ENCODE measurements at places on chromosomes 13 and 19.
A peak's percentile ranks its signal among the peaks of the same experiment; 100 is the strongest.

GRCh38 chr13:97976610-97977521, 23.4 kb downstream of the IPO5 start:
- no peak for DNase-seq

DNA sequence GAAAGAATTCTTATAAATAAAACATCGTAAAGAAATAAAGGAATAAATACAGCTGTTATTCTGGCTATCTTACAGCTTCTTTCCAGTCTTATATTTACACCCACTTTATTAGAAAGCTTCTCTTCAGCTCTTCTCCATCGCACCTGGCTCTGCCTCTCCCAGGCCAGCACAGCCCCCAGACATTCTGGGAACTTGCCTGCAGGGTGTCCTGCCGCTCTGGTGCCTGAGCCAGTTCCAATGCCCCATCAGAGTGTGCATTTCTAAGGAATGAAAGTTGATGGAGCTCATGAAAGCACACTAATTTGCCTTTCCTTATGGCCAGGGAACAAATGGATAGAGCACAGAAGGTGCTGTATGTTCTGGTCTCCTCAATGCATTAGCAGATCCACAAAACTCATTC, 68.7 kb downstream of the MIPEP start:
- no peak for DNase-seq

DNA sequence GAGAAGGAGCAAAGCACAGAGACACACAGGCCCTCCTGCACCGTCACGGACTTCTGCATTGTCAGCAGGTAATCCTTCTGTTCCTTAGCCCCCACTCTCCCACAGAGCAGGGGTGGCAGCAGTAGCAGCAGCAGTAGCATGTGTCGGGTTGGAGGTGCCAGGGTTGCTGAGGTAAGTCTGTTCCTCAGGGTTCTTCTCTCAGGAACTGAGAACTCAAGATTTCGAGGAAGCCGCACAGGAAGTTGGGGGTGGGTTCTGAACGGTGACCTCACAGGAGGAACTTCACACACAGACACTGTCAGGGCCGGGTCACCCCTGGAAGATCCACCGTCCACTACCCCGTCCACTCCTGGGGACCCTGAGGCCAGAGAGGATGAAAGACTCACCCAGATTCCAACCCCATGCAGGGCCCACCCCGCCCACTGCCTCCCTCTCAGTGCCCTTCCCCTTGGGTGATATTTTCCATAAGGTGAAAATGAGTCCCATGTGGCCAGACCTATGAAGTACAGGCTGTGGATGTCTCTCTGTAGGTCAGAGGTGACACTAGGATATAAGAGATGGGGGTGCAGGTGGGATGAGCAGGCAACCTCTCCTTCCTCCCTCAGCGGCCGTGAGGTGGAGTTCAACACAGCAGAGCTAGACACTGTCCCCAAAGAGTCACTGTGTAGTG, at the start of gene SIGLEC12:
TSS of gene SIGLEC12 (minus strand) at position 207 of the 670 bp plus-strand sequence. CDS start at position 140, 67 bp downstream.
- DNase-seq, result no peak

DNA sequence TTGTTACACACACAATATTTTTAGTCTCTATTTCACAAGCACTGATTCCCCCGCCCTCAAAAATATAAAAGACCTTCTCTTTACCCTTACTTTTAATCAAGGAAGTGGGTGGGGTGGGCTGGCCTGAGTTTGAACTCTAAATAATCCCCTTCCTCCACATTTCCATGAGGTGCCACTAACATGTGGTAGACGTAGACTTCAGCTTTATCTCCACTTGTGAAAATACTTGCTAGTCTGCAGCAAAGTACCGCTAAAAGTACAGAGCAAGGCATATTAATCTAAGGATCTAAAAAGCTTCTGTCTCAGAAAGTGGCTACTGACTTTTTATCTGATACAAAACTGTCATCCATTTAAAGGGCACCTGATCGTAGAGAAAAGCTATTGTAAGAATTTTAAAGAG, 739.6 kb upstream of the SLC10A2 start:
- DNase-seq, result no peak

- DNase-seq, result no peak
Measured at GRCh38 chr19:49408816-49409440, 14.3 kb downstream of the PTH2 start.

- DNase-seq, result no peak
Measured at GRCh38 chr19:6023085-6023682, 45.2 kb upstream of the RANBP3 start.

- DNase-seq, result peak; percentile 68
Measured at GRCh38 chr19:11293433-11294389, 2.2 kb upstream of the TSPAN16 start.

DNA sequence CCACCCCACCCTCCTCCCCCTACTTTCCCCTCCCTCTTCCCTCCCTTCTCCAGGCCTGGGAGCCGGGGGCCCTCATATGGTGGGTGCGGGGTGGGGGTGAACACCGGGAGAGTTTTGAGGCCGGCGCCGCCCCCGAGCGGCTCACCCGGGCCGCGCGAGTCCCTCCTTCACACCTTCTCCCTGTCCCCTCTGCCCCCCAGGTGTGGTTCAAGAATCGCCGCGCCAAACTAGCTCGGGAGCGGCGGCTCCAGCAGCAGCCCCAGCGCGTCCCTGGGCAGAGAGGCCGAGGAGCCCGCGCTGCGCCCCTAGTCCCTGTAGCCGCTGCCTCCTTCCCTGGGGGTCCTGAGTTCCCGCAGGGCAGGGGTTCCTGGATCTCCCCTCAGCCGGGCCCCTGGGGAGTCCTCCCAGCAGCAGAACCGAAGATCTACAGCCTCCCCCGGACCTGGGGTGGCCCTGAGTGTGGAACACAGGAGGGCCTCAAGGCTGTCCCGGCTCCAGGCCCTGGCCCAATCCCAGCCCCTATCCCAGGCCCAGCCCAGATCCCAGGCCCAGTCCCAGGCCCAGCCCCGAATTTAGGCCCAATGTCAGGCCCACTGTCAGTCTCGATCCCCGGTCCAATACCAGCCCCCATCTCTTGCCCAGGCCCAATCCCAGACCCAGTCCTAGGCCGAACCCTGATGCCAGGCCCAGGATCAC, 1.7 kb downstream of the TPRX2 start:
- no peak for DNase-seq

- DNase-seq, result no peak
Measured at GRCh38 chr13:113753171-113753570, 5.9 kb upstream of the TMEM255B start.

GRCh38 chr13:99862244-99862643, 109.3 kb downstream of the ZIC5 start:
- DNase-seq, result no peak

- DNase-seq, result no peak
Measured at GRCh38 chr19:18789883-18790565, 1.1 kb downstream of the COMP start.

GRCh38 chr13:38204556-38204955, 145.1 kb upstream of the UFM1 start:
- no peak for DNase-seq

GRCh38 chr13:59566561-59566960, 597.2 kb downstream of the DIAPH3 start:
- DNase-seq, result no peak

- no peak for DNase-seq
Measured at GRCh38 chr13:94433055-94433961, 46.2 kb downstream of the DCT start.

DNA sequence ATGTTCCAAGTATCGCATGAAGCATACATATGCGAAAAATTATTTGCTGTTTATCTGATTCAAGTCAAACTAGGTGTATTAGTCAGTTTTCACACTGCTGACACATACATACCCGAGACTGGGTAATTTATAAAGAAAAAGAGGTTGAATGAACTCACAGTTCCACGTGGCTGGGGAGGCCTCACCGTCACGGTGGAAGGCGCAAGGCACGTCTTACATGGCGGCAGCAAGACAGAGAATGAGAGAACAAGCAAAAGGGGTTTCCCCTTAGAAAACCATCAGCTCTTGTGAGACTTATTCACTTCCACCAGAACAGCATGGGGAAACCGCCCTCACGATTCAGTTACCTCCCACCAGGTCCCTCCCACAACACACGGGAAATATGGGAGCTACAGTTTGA, 13.0 kb upstream of the PROZ start:
- DNase-seq, result no peak

GRCh38 chr13:39604756-39605155, 1.8 kb upstream of the LHFPL6 start:
- DNase-seq, result no peak

- DNase-seq, result no peak
Measured at GRCh38 chr13:114019367-114019766, 45.5 kb upstream of the C13orf46 start.

GRCh38 chr19:12983091-12983490, 12.2 kb upstream of the NFIX start:
- no peak for DNase-seq

DNA sequence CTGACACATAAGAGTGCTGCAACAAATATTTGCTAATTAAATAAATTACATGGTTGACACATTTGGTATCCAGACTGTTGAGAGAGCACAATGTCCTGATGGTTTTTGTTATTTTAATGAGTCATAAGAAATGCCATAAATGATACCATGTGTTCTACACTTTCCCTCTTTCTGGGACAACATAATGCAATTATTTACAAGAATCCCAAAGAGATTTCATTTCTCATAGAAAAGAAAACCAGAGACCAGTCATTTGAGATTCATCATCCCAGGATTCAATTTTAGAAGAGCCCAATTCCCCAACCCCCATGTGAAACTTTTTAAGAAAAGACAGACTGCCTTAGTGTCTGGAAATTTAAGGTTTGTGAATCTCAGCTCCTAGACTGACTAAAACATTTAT, 399.6 kb downstream of the DCT start:
- no peak for DNase-seq

GRCh38 chr13:106061781-106062180, 473.7 kb downstream of the EFNB2 start:
- DNase-seq, result no peak

DNA sequence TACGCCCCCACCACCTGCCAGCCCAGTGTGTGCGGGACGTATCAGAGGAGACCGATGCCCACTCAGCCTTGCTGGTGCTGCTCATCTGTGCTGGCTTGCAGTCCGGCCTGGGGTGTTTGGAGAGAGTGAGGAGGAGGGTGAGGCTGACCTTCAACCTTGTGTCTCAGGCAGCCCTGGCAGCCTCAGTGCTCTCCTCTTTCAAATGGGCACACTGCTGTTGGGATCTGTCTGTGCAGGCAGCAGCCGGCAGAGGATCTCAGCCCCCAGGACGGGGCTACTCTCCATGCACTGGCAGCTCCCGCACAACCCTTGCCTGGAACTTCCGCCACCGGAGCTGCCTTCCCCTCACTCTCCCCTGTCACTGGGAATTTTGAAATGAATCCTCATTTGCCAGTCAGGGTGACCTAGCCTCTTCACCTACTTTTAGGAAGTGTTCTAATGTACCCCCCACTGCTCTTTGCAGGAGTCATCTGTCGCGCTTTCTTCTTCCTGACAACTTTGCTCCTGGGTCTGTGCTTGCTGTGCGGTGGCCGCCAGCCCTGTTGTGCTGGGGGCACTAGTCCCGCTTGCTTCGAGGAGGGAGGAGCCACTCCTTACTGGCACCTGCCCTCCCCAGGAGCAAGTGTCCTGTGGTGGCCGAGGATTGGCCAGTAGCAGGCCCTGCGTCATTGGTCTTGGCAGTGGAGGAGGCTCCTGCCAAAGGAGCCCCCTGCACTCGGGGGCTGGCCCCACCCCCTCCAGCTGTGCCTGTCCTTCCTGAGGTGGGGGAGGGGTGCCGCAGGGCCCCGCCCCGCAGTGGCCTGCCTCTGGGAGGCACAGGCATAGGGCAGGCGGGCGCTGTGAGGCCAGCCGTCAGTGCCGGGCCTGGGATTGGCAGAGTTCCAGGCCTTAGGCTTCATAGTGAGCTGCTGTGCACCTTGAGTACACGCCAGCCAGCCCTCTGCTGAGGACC, 53.4 kb downstream of the TSSK6 start:
- no peak for DNase-seq

DNA sequence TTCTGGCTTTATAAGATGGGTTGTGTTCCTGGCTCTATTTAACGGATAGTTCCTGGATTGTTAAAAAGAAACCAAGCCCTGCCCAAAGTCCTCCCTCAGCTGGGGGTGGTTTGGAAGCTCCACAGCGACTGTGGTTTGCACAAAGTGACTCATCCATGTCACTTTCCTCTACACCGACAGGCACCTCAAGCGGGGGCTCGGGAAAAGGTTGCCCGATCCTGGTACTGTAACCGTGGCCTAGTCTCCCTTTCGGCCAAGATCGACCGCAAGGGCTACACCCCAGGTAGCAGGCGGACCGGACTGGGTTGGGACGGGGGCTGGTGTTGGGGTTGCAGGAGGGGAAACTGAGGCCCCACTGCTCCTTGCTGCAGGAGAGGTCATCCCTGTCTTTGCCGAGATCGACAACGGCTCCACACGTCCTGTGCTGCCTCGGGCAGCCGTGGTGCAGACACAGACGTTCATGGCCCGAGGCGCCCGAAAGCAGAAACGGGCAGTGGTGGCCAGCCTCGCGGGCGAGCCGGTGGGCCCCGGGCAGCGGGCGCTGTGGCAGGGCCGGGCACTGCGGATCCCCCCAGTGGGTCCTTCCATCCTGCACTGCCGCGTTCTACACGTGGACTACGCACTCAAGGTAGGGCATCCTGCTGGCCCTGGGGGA, 1.6 kb downstream of the ARRDC2 start:
- no peak for DNase-seq

GRCh38 chr19:7328647-7329046, 20.1 kb upstream of the ARHGEF18 start:
- no peak for DNase-seq

DNA sequence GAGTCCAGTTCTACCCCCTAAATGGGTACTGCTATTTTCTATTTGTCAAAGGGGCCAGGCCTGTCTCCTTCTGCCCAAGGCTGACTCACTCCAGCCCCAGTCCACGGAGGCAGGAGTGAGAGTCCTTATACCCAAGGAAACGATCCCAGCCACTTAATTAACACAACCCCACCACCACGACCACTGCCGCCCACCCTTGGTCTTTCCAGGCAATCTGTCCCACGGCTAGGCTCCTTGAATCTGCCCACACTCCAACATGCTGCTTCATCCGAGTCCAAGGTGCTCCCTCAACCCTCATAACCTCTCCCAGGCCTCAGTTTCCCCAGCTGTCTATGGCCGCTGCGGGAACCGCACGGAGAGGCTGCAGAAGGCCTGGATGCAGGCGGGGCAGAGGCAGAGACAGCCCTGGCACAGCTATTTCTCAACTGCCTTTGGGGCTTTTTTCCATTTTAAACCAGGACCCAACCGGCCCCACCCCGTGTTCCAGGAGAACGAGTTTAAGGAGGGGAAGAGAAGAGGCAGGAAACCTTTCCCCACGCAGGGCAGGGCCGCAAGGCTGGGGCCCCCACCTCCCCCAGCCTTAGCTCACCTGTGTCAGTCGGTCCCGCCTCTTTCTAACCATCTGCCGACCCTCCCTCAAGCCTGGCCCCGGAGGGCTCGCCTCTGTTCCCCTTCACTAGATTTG, 746 bp downstream of the RAB3D start:
- no peak for DNase-seq

DNA sequence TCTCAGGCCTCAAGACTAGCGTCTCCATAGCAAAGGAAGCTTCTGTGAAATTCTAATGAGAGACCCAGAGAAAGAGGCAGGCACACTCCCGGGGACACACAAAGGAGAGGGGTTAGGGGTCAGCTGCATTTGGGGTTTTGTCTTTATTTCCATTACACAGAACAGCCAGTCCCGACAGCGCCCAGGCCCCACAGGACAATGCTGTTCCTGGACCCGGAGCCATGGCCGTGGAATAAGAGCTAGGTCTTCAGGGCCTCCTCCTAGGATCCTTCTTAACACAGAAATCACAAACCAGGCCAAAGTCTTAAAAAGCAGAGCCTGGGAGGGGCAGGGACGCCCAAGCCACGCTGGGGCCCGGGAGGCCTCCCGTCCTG, 22.8 kb downstream of the KCTD15 start:
- DNase-seq, result no peak

- DNase-seq, result no peak
Measured at GRCh38 chr19:40224342-40225150, 1.9 kb downstream of the CCNP start.
